Hematopoietic multipotent progenitor cell (in vitro differentiated cells): ENCODE measurements at places on chromosomes 7 and 10. TPM values are rescaled to one million over a fixed set of nuclear protein-coding genes. Genes with fewer than 3 reads are reported as not detected.

GRCh38 chr7:137360087-137360679 lies 16.6 kb upstream of the PTN start:
- DNase-seq = no peak

GRCh38 chr10:61301575-61301974 lies 151.6 kb downstream of the TMEM26 start:
- DNase-seq = no peak

DNA sequence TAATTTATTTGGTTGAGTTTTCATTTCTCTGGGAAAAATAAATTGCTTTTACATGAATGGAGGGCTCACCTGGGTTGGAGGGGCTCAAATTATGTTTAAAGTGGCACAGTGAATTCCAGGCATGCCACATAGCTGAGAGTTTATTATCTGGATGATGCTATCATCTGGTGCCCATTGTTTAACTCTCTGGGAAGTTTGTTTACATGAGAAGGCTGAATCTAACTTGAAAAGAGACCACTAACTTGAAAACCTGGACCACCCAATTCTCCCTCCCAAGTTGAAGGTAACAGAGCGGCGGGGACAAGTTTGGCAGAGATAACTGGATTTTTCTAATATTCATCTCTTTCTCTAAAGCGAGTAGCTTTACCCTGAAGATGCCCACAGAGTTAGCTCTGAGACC lies 321.5 kb upstream of the GHITM start:
- DNase-seq = no peak

DNA sequence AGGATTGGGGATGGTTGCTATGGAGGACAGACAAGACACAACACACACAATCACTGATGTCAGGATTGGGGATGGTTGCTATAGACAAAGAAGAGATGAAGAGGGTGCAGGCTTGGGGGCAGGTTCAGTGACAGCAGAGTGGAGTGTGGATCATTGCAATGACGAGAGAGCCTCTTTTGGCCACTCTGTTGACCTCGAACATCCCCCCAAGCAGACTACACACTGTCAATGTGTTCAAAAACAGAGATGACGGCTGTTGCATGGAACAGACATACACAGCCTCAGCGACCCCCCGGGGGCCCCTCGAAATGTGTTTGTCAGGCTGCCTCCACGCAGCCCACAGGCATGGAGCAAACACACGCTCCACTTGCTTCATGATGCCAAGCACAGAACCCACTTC lies 133.0 kb downstream of the PTPRN2 start:
- no peak for DNase-seq

DNA sequence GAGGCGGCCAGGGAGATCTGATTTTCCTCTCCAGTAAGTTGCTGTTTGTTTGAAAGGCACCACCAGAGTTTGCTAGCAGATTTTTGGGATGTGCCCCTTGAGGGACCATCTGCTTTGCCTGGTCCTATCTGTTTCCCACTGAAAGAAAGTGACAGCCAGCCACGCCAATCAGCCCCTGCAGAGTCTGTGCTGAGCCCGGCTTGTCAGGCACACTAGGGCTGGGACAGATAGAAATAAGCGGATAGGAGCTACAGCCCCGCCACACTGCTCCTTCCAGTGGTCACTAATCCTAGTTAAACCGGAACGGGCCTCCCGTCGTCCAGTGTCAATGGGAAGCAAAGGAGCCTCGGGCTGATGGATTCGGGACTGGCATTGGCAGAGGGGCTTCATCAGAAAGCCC lies 161.9 kb upstream of the PRR15 start:
- no peak for DNase-seq

DNA sequence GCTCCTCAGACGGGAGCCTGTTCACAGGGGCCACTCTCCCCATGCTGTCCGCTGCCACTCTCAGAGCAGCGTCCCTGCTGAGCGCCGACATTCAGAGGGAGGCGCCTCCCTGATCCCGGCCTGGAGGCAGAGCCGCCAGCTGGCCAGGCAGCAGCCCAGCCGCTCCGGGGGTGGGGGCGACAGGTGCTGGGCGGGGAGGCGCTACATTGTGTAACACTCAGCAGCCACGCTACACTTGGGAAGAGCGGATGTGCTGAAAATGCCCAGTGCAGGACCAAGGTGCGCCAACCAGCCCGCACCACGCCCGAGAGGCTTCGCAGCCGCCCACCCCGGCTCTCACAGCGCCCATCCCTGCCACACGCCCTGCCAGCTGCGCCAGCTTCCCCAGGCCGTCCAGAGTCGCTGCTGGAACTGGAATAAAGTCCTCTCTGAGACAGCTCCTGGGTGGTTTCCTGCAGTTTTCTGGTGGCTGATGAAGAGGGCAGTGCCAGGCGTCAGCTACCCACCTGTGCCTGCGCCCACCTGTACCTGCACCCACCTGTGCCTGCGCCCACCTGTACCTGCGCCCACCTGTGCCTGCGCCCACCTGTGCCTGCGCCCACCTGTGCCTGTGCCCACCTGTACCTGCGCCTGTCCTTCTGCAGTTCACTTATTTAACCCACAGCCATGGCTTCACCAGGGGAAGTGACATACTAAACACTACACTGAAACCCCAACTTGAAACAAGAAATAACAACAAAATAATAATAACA lies 25.7 kb downstream of the STK32C start:
- no peak for DNase-seq

- DNase-seq = no peak
These were observed 99.1 kb upstream of the JCAD start for GRCh38 chr10:30158325-30158960.

DNA sequence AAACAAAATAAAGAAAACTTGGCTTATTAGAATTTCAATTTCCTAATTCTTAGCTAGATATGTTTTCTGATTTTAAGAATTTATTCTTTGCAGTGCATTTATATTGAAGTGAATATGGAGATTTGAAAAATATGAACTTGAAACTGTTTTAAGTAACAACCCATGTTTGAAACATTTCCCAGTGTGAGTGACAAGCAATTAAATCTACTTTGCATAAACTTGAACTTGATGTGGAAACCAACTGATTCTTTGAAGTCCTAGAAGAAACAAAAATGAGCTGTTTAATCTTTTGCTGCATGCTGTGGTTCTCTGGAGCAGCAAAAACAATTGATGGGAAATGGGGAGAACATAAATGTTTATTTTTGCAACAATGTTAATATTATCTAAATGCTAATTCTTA lies 430.2 kb downstream of the ARL4A start:
- no peak for DNase-seq

DNA sequence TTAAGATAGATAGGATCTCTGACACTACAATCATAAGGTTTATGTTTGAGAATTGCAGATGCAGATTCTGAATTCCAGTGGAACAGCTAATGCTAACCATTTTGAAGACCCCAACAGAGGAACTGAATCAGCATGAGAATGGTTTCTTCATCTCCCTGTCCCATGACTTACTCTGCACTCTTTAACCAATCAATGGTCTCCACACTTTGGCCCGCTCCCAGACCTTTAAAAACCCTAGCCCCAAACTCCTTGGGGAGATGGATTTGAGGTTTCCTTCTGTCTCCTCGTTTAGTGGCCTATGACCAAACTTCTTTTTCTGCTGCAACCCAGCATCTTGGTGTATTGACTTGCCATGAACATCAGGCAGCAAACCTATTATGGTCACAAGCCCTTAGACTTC lies 804.9 kb downstream of the LRMDA start:
- DNase-seq = no peak

- no peak for DNase-seq
These were observed 126.5 kb downstream of the CUBN start for GRCh38 chr10:17003151-17003550.

DNA sequence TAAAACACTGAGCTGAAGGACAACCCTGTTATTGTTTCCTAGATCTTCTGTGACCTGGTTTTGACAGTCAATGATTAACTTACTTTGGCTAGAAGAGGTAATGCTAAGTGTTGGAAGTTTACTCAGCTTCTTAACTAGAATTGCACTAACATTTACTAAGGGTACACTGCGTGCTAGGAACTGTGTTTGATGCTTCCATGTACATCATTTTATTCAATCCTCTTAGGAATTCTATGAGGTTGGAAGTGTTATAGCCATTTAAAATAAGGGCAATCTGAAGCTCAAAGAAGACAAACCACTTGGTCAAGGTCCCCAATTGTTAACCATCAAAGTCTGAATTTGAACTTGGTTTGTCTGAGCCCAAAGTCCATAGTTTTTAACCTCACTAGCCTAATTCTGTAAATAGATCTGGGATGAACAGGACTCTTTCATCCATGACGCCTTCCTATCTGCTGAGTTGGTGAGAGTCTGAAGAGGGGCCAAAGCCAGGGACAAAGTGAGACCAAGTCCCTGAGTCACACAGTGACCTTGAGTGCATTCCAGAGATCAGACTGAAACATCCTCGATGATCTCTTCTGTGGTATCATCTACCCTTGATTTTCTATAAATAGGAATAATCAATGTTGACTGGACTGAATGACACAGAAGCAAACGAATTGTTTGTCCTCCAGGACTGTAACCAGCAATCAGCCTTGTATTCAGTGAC lies 29.2 kb upstream of the ZNRF2 start:
- DNase-seq = no peak

DNA sequence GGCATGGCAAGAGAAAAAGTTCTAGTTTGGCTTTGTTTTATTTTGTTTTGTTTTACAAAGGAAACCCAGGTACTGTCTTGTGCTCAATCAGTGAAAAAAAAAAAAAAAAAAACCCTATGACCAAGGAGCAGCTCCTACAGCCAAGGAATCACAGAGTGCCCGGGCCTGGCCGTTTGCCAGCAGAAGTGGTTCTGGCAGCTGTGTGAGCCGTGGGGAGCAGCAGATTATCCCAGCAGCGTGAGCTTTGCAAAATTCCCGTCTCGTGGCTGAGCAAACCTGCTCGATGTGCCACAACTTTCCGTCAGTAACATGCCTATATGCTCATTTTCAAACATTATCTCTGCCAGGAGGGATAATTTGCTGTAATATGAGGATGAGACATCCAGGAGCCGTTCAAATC lies 293.7 kb downstream of the POU6F2 start:
- no peak for DNase-seq

DNA sequence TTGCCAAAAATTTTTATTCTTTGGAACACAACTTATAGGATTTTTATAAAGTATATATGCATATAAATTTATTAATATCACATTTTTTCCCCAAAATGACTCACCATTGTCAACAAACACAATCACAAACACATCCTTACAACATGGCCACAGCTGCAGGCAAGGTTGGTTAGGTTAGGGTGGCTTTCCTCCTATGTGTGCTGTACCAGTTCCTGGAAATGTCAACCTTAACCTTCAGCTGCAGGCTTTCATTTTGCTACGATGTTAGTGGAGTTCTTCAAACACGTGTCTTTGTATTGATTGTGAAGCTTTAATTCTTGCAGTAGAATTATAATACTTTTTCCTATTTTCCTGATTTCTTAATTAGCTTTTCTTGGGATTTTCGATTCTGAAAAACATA lies 185.8 kb downstream of the PTEN start:
- DNase-seq = no peak

DNA sequence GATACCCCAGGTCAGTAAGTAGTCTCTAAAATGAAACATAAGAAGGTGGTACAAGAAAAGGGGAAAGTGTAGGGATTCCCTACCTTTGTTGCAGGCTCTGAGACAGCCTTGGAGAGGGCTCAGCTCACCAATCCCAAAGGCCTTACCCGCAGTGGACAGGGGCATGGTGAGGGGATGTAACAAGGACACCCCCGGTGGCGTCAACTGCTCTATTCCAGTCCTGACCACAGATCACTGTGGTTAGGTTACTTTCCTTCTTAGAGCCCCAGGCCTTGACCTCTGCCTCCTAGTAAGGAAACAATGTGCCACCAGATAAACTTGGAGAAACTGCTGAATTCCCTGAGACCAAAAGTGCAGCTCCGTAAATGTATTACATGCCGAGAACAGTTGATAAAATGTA lies 17.5 kb downstream of the PLXNA4 start:
- no peak for DNase-seq

DNA sequence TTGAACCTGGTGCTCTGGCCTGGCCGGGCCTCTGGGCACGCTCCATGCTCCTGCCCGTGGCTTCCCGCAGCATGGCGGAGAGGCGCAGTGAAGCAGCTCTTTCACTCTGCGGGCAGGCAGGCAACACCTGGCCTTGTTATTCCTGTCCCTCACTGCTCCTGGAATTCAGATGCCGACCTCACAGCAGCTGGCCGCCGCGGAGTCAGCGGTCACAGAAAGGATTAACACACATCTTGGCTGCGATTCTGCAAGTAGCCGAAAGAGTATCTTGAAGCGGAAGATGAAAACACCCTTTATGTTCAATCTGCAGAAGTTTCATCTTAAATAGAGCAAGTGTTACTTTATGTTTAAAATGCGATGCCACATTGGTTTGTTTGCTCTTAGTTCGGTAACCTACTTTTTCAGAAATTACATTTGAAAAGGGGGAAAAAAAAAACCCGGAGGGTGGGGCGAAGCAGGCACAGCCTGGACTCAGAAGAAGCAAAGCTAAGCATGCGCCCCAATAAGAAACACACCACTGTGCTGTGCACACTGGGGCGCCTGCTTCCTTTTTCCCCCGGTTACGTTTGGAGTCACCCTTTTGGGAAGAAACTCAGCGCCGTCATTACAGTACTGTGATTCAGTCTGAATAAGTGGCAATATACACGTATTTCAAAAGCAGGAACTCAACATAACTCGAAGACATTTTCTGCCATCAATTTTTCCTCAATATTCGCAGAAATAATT lies 42.3 kb downstream of the BRI3 start:
- DNase-seq = no peak

- DNase-seq = no peak
These were observed 66.3 kb upstream of the PPIF start for GRCh38 chr10:79280956-79281355.

GRCh38 chr10:33052263-33052875 lies 94.3 kb upstream of the ITGB1 start:
- no peak for DNase-seq

- peak; percentile 44 for DNase-seq
These were observed 29.8 kb downstream of the CDHR3 start for GRCh38 chr7:105992905-105993304.

DNA sequence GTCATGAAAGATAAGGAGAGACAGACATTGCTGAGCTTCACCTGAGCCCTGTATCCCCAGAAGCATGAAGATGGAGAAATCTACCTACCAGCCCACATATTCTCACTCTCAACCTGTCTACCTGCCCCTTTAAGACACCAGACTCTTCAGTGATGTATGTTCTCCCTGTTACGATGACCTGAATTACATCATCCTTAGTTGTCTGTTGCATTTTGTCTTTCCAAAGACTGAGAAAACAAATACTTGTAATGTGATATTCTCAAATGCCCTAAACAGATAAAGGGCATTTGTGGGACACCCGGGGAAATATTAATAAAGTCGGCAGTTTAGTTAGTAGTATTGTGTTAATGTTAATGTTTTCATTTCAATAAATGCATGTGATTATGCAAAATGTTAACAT lies 305.8 kb upstream of the IGFBP3 start:
- no peak for DNase-seq

GRCh38 chr10:72285972-72286521 lies 12.3 kb downstream of the DDIT4 start:
- no peak for DNase-seq

- no peak for DNase-seq
These were observed 1.3 kb upstream of the NDST2 start for GRCh38 chr10:73812657-73813056.

SPDYE6 gene
- total RNA-seq = not detected

BZW2 gene
- total RNA-seq = 42.3 TPM

FGFBP3 gene
- 1.3 TPM for total RNA-seq

C10orf62 gene
- not detected for total RNA-seq

RHBDD2 gene
- total RNA-seq = 32.0 TPM

WEE2 gene
- not detected for total RNA-seq
